ENCODE measurements at places on chromosomes 7 and 10.

- DNase-seq = no peak
These were observed 127.6 kb downstream of the ACTR3B start for GRCh38 chr7:152887191-152887590.

- DNase-seq = no peak
These were observed 91.5 kb upstream of the LRRC4 start for GRCh38 chr7:128122576-128123290.

GRCh38 chr10:126684171-126684745 lies 13.8 kb upstream of the C10orf90 start:
- no peak for DNase-seq

DNA sequence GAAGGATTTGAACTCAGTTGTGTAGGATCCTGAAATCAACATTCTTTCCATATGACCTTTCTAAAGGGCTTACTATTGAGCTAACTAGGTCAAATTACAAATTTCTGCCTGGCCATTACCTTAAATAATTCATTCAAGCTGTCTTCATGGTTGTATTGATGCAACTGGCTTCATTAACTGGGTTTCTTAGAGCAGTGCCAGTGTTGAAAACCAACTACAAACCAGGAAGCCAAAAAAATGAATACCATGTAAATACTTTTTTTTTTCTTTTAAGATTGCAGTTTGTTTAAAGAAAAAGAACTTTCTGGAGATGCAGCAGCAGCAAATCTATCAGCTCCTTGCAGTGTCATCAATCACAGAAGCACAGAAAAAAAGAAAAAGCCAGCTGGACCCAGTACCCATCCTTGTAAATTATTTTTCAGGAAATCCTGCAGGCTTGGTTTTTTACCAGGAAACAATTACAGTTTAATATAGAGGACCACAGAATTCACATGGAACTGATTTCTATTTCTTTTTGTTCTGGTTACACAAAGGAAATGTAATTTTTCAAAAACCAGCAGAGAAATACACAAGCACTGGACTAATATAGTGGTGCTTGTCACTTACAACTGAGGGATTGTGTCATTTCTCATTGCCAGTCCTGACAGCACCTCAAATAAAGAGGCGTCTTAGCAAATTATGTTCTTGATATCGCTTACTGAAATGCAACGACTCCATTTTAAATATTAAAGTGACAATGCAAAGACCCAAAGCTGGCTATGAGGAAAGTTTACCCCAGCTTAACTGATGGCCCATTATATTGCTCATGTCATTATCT lies 131.9 kb downstream of the TMEM26 start:
- no peak for DNase-seq

DNA sequence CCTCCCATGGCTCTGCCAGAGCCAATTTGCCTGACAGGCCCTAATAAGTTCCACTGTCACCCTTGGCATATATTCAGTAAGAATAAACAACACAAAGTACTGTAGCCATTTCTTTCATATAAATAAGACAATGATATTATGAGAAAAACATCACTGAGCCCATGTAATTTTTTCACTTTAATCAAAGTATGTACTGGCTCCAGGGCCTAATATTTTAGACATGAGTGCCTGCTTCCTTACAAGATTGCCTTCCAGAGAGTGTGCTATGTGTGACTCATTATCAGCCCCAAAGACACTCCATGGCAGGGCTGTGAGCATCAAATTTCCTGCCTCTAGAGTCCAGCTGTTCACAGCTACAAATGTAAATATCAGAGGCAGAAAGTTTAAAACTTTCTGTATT lies 297.6 kb downstream of the LHFPL3 start:
- no peak for DNase-seq

- no peak for DNase-seq
These were observed 574 bp downstream of the MARCHF5 start for GRCh38 chr10:92291616-92291865.

Data from fibroblast of lung (primary cell).